ENCODE measurements at places on chromosomes 5 and 9.

DNA sequence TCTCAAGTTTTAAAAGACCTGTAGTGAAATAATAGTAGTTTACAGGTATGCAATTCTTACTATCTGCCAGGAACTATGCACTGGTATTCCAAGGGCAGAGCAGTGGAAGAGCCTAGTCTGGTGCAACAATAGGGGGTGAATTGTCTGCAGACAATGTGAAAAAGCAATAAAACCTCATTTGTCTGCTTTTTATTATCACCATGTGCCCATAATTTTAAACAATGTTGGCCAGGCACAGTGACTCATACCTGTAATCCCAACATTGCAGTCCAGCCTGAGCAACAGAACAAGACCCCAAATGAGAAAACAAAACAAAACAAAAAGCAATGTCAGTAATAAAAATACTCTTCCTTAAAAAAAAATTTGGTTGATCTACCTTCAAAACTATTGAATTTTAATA is 12.2 kb upstream of the SLC44A1 start:
- no peak for DNase-seq

GRCh38 chr5:98128846-98129245 is 644.6 kb upstream of the RGMB start:
- no peak for DNase-seq

DNA sequence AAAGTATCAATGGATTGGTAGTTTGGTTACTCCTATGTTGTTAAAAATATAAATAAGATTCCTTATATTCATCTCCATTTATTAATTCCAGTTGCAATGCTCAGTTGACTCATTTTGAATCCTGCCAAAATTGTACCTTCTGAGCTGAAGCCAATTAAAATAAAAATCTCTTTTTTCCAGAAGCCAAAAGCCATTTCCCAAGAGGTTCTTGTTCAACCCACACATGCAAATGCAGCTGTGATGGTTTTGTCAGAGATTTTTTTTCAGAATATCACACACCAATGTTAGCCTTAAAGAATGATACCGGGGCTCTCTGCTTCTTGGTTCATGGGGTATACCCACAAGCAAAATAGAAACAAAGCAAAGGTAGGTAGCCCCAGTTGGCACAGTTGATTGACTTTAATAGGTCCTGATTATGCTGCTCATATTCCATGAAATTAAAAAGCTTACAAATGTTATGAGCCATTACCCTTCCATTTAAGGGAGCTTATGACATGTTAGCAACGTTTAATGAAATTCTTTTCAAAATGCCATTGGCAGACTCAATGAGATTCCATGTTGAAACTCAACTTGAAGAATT is 208.0 kb downstream of the SGCD start:
- DNase-seq: no peak

GRCh38 chr9:26013199-26013598 is 335.0 kb upstream of the TUSC1 start:
- DNase-seq: no peak

GRCh38 chr5:35442885-35443639 is 174.6 kb upstream of the SPEF2 start:
- no peak for DNase-seq

DNA sequence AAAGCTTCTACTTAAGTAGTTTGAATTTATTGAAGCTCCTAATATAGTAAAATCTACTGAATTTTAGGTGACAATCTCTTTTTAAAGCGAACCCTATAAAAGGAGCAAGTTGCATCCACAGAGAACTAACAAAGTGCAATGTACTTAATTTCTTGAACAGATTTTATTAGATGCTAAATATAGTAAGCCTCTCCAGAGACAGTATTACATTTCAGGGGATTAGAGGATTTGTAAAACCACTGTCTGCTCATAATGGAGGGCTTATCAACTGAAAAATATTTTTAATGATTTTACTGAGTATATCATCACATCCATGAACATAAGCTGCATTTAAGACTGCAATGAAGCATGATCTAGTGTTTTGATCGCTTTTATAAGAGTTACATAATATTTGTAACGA is 230.0 kb upstream of the EFNA5 start:
- no peak for DNase-seq

GRCh38 chr9:81671880-81672280 is 17.5 kb downstream of the TLE1 start:
- no peak for DNase-seq
